ENCODE measurements at places on chromosomes 1 and 21.
A peak's percentile ranks its signal among the peaks of the same experiment; 100 is the strongest.

- DNase-seq, result no peak
These were observed 5.1 kb downstream of the SPSB1 start for GRCh38 chr1:9297831-9298230.

GRCh38 chr1:173555651-173556305 lies 47.1 kb downstream of the SLC9C2 start:
- DNase-seq, result no peak

- no peak for DNase-seq
These were observed 112.1 kb downstream of the HLCS start for GRCh38 chr21:36854391-36854790.

GRCh38 chr1:8671306-8671917 lies 146.0 kb downstream of the RERE start:
- no peak for DNase-seq

DNA sequence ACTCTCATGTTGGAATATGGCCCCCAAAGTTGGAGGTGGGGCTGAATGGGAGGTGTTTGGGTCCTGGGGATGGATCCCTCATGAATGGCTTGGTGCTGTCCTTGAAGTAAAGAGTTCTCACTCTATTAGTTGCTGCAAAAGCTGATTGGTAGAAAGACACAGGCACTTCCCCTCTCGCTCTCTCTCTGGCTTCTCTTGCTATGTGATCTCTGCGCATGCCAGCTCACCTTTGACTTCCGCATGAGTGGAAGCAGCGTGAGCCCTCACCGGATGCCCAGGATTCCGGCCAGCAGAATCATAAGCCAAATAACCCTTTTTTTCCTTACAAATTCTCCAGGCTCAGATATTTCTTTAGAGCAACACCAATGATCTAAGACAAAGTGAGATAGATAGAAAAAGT lies 20.9 kb upstream of the CCSAP start:
- DNase-seq, result no peak

DNA sequence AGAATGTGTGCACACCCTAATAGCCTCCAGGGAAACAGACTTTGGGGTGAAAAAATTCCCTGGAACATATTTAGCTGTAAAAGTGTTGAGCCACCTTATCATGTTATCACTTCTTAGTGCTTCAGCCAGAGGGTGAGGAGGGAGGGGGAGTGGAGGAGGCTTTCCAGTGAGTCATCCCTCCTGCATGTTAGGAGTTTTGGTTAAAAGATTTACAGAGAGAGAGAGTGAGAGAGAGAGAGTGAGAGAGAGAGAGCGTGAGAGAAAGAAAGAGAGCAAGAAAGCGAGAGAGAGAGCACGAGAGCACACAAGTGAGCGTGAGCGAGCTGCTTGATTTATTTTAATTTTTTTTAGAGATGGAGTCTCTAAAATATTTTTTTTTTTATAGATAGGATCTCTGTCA lies 13.5 kb upstream of the CACNA1E start:
- peak; percentile 69 for DNase-seq

DNA sequence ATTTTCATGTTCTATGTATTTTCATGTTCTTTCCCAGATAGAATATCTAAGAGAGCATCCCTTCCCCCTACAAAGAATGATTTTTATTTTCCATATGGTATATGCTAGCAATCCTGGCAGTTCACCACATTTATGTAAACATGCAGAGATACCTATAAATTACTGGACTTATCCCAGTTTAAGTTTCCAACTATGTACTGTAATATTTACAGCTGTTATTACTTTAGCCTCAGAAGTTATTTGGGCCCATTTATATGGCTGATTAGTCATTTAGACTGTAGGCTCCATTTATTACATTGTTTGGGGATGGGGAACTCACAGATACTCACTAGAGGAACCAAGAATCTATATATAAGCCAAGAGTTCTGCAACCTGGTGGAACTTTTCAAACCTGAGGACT lies 84.8 kb upstream of the WARS2 start:
- no peak for DNase-seq

DNA sequence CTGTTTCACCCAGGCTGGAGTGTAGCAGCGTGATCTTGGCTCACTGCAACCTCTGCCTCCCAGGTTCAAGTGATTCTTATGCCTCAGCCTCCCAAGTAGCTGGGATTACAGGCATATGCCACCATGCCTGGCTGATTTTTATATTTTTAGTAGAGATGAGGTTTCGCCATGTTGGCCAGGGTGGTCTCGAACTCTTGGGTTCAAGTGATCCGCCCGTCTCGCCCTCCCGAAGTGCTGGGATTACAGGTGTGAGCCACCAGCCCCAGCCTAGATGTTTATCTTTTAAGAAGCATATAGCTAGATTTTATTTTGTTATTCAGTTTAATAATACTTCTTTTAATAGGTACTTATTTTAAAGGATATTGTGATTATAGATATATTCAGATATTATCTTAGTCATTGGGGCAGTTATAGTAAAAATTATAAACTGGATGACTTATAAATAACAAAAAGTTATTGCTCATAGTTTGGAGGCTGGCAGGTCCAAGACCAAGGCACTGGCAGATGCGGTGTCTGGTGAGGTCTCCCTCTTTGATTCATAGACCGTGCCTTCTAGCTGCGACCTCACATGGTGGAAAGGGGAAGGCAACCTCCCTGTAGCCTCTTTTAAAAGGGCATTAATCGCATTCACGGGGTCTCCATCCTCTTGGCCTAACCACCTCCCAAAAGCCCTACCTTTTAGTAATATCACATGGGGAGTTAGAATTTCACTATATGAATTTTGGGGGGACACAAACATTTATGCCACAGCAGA lies 3.1 kb upstream of the KCNE2 start:
- no peak for DNase-seq

DNA sequence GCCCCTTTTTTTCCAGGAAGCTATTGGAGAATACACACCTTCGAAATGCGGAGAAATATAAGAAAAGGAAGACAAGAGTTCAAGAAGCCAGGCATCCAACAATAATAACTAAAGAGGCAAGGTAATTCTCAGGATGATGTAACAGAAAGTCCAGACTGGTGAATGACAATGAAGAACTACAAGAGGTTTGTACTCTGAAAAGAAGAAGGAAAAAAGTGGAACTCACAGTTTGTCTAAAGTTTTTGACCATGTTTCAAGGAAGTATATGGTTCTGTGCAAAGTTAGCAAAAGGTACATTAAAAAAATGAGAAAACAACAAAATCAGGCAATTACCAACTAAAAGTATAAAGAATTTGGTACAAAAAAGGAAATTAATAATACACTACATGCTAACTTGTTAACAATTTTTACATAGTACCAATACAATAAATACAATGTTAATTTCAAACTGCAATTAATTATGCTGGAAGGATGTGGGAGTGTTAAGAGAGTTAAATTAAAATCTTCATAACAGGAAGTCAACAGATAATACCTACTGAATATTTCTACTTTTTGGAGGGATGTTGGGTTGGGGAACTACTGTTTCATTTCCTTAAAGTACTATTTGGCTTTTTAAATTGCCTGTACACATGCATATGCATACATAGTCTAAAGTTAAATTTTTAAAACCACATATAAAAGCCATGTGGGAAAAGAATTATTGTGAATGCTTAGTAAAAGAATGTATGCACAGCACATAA lies 12.9 kb upstream of the CD55 start:
- no peak for DNase-seq

DNA sequence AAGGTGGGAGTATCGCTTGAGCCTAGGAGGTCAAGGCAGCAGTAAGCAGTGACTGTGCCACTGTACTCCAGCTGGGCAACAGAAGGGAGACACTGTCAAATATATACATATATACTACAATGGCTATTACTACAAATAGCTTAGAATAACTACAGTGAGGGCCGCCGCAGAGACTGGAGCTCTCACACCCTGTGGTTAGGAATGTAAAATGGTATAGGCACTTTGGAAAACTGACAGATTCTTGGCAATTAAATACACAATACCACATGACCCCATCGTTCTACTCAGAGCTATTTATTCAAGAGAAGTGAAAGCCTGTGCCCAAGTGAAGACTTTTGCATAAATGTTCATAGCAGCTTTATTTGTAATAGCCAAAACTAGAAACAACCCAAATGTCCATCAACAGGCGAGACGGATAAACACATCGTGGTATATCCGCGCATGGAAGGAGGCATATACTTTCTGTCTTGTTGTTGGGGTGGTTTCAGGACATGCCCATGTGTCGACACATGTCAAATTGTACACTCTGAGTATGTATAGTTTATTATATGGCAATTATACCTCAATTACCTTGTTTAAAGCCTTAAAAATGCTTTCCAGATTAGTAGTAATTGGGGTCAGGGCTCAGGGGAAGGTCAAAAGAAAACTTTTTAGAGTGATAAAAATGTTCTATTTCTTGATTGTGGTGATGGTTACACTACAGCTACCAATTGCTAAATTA lies 123.4 kb downstream of the RIPK4 start:
- DNase-seq, result no peak

GRCh38 chr1:145878724-145879123 lies 6.9 kb downstream of the ANKRD35 start:
- DNase-seq, result peak; percentile 63
